AG04449 (cell line): ENCODE measurements at places on chromosomes 7 and 10.

- no peak for DNase-seq
Measured at GRCh38 chr7:25829663-25830062, 322.3 kb upstream of the NFE2L3 start.

GRCh38 chr10:127940866-127941640, 34.1 kb downstream of the PTPRE start:
- DNase-seq = no peak

DNA sequence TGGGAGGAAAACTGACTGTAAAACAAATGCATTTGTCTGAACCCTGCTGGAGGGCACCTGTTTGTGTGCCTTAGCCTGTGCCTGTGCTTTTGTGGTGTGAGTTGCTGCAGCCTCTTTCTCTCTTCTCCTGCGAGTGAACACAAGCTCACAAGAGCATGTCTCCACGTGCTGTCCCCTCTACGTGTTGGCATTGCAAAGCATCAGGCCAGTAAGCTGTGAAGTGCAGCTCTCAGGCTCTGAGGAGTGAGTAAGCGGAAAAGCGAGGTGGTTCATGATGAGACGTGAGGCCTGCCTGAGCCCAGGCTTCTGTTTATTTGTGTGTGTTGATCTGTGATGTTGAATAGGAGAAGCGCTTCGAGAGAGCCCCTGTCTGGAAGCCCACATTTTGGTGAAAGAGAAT, 85.6 kb upstream of the PDCD4 start:
- no peak for DNase-seq

DNA sequence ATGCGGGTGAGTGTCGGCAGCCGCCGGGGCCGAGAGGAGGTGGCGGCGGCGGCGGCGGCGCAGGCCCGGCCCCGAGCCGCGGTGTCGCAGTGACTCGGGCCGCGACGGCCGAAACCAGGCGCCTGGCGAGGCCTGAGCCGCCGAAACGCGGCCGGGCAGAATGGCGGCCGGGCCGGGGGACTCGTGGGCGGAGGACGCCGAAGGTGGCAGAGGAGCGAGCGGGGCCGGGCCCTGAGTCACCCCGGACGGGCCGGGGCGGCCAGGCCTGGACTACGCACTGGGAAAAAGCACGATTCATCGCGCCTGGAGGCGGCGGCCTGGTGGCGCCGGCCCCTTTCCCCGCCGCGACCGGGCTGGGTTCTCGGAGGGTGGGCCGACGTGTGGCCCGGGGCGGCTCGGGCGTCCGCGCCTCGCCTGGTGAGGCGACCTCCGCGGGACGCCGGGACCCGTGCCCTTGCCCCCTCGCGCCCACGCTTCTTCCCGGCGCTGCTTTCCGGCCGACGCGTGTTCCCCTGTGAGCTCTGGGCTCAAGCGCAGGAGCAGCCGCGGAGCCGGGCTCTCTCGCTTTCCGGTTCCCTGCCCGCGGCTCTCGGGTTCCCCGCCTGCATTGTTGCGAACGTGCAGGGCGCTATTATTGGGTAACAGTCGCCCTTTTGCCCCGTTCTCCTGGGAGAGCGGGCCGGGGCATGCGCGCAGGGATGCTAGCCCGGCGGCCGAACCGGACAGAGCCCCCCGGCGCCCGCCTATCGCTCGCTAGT, 500 bp downstream of the CUL1 start:
- no peak for DNase-seq

- no peak for DNase-seq
Measured at GRCh38 chr7:72430531-72430930, 18.4 kb upstream of the CALN1 start.

GRCh38 chr7:98802781-98803110, 67.1 kb downstream of the TMEM130 start:
- DNase-seq = no peak

GRCh38 chr10:85789125-85789524, 577.5 kb downstream of the GRID1 start:
- no peak for DNase-seq

- DNase-seq = no peak
Measured at GRCh38 chr7:103632972-103633371, 187.0 kb upstream of the SLC26A5 start.

- DNase-seq = no peak
Measured at GRCh38 chr7:23467806-23468525, 2.3 kb downstream of the IGF2BP3 start.

DNA sequence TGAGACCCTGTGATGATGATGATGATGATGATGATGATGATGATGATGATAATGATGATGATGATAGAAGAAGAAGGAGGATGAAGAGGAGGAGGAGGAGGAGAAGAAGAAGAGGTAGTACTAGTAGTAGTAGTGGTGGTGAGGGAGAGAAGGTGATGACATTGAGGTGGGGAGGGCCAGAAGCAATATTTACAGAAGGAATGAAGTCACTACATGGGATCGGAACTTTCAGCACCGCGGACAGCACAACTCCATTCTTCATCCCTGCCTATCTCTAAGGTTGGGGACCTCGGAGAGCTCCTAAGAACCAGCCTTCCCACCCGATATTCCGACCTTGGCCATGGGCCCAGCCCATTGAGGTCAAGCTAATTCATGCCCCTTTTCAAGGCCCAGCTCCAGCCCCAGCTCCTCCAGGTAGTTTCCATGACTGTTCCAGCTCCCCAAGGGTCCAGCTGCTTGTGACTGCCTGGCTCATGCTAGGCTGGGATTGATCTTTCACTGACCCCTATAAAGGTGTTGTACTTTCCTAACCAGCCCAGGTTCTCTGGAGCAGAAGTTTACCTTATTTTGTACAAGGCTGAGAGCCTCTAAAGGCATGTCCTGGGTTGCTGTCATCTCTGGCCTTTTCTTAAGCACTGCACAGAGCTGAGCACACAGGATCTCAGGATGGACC, 10.3 kb downstream of the CRHR2 start:
- peak; percentile 7 for DNase-seq

DNA sequence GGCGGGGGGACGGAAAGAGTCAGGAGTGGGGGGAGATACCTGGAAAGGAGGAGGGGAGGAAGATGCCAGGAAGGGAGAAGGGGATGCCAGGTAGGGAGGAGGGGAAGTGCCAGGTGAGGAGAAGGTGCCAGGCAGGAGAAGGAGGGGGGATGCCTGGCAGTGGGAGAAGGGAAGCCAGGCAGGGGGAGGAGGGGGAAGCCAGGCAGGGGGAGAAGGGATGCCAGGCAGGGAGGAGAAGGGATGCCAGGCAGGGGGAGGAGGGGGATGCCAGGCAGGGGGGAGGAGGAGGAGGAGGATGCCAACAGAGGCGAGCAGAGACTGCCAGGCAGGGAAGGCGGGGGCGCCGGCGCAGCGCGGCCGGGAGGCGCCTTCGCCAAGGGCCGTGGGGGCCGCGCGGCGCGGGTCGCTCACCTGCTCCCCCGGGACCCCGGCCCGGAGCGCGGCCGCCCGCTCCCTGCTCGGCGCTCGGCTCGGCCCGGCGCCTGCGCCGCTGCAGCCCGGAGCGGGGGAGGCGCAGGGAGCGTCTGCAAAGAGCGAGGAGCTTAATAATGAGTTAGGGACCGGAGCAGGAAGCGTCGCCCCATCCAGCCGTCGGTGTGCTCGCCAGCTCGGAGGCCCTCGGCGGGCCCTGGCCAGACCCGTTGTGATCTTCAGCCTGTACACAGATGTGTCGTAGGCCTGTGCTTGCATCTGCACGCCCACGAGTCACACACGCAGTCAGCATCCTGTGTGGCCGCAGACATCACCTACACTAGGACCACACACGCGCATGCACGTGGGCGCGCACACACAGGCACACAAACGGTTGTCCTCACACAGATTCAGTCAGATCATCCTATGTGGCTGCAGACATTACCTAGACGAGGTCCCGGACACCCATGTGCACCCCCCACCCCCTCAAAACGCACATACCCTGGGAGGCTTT, 28.4 kb upstream of the SMARCD3 start:
- no peak for DNase-seq

- DNase-seq = no peak
Measured at GRCh38 chr7:68309806-68310205, 1288.5 kb upstream of the AUTS2 start.

DNA sequence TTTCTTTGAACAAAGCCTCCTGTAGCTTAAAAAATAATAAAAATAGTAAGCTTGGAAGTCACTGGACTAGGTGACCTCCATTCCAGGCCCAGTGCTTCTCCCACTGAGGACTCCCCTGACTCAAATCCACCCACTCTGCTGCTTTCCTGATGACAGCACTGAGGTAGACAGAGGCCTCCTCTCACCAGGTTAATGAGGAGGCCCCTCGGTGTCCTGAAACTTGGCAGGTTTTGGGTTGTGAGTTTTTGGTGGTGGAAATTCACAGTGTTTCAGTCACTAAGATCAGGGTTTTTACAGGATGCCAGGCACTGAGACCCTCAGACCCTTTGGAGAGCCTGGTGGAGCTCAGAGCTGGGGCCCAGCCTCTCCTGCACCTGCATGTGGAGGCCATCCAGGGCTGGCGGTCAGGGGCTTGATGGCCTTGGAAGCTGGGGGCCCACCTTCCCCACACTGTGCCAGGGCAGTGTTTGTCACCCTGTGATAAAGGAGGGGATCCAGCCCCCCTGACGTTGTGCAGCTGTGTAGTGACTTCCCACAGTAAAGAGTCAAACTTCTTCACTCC, 19.1 kb downstream of the TSPAN14 start:
- no peak for DNase-seq
